ENCODE measurements at places on chromosomes 2 and 18.
A peak's percentile ranks its signal among the peaks of the same experiment; 100 is the strongest.

DNA sequence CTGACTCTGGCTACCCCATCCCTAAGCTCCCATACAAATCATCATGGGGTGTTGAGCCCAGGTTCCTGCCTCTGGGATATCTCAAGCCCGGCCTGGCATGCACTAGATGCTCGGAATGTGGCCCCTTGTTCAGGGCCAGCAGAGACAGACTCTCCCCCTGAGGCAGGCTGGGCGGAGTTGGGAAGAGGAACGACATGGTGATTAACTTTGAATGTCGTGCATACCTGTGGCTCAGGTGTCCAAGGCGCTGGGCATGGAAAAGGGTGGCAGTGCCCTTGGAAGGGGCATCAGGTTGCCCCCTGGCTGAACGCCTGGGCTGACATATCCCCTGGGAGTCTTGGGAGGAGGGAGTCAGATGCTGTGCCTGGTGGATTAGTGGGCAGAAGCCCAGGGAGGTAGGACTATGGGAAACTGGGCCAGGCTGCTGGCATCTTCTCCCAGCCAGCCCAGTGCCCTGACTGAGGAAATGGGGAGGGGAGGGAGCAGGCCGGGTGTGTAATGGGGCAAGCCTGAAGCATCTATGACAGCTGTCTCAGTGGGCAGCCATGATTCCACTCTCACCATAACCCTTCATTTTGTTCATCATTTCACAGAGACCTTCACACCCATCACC is 57.8 kb upstream of the OTOF start:
- no peak for DNase-seq
- no peaks in the 10 kb centered on the region for H3K27me3 ChIP-seq
- H3K27ac ChIP-seq, result no peak overlapping the region
- H3K36me3 ChIP-seq, result no peaks in the 10 kb centered on the region

GRCh38 chr18:7096838-7097237 is 20.8 kb downstream of the LAMA1 start:
- DNase-seq, result no peak
- no peaks in the 10 kb centered on the region for H3K36me3 ChIP-seq
- no peaks in the 10 kb centered on the region for H3K27me3 ChIP-seq
- no peaks in the 10 kb centered on the region for H3K4me1 ChIP-seq
- H3K27ac ChIP-seq, result no peak overlapping the region

- peak within 1 kb of the TSS; percentile 74 for H3K4me3 ChIP-seq
- H3K27me3 ChIP-seq, result peaks cover 18% of the 10 kb centered on the region
Observed at GRCh38 chr2:46296840-46297545, at the start of gene EPAS1. Gene EPAS1 (plus strand): TSS chr2:46297407. CDS start chr2:46297912, 505 bp downstream.

GRCh38 chr18:3526421-3527354 is 76.7 kb downstream of the TGIF1 start:
- no peaks in the 10 kb centered on the region for H3K27me3 ChIP-seq
- DNase-seq, result no peak
- no peaks in the 10 kb centered on the region for H3K36me3 ChIP-seq
- H3K4me1 ChIP-seq, result no peaks in the 10 kb centered on the region
- H3K27ac ChIP-seq, result no peak overlapping the region
- peak overlapping the region; percentile 15 for H3K4me3 ChIP-seq

DNA sequence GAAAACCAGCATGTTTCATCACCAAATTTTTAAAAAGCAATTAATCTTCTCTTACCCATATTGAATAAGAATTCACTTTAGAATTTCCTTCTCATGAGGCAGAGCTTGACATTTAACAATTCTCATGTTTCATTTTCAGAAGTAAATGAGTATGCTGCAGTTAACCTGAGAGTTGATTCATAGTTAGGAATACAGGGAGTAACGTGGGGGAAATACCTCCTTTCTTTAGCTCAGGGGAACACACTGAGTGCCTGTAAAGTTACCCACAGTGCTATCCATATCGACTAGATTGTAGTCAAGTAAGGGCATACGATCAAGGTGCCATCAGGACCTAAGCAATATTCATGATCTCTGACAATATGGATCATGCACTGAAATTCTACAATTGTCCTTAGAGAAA is 38.9 kb upstream of the ATIC start:
- no peaks in the 10 kb centered on the region for H3K4me1 ChIP-seq
- DNase-seq, result no peak
- no peaks in the 10 kb centered on the region for H3K36me3 ChIP-seq

DNA sequence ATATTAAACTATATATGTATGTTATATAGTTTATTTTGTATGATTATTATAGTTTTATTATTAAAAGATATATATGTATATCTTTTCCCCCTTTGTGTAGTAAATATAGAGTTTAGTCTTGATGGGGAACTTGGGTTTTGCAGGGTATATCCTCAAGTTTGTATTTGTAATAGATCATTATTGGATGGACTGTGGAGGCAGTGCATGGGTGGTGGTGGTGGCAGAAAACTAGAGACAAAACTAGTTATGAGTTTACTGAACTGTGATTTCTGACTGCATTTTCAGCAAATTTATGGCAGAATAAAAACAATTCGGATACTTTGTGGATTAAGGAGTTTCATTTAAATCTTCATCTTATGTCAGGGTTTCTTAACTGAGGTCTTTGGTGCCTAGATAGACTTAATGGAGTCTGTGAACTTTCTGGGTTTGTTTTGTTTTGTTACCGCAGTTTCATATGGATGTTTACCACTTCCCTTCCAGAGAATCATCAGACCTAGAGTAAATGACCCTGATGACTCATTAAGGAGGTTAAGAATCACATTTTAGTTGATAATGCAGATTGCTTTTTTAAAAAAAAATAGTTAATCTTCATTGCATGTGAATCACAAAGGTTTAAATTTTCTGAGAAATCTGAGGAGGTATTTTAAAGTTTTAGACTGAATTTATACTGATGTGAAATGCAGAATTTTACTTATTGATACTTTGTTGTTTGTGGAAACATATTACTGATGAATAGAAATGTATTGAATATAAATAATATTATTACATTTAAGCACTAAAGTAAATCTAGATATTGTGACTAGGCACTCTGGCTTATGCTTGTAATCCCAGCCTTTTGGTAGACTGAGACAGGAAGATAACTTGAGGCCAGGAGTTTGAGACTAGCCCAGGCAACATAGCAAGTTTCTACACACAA is 14.5 kb downstream of the EPC2 start:
- DNase-seq, result peak; percentile 41
- H3K27ac ChIP-seq, result peak overlapping the region; percentile 5
- H3K27me3 ChIP-seq, result no peaks in the 10 kb centered on the region
- H3K4me3 ChIP-seq, result no peak overlapping the region
- H3K36me3 ChIP-seq, result no peaks in the 10 kb centered on the region

GRCh38 chr2:110888411-110888810 is 156.0 kb downstream of the ACOXL start:
- H3K36me3 ChIP-seq, result no peaks in the 10 kb centered on the region
- DNase-seq, result no peak
- H3K4me3 ChIP-seq, result no peak overlapping the region
- H3K4me1 ChIP-seq, result no peaks in the 10 kb centered on the region
- H3K27me3 ChIP-seq, result no peaks in the 10 kb centered on the region
- no peak overlapping the region for H3K27ac ChIP-seq

DNA sequence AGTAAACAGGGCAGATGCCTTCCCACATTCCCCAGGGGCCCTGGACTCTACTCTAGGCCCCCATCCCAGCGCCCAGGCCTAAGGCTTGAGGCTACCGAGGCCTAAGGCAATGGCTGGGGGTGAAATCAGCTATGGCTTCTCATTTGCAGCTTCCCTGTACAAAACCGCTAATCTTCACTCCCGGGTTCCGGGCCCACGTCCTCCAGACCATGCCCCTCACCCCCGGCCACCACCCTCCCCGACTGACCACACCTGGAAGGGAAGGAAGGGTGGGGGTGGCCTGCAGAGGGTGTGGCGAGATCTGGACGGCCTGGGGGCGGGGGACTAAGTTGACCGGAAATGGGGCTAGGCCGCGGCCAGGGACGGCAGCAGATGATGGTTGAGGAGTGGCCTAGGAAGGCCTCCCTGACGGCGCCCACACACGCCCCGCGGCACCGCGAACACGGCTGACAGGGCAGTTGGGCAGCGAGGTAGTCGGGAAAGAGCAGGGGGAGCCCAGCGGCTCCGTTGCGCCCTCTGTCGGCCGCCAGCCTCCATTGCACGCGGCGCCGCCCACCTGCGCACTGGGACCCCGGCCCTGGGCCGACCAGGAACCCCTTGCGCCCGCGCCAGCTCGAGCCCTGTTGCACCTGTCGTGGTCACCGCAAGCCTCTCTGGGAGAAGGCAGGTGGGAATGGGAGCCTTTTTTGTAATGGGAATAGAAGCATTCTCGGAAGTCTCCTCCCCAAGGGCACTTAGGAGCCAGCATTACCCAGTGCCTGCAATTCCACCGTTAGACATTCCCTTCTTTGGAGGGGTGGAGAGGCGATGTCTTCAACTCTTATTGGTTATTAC is 117.1 kb upstream of the STPG4 start:
- H3K27me3 ChIP-seq, result no peaks in the 10 kb centered on the region
- DNase-seq, result peak; percentile 57
- H3K36me3 ChIP-seq, result no peaks in the 10 kb centered on the region
- H3K27ac ChIP-seq, result no peak overlapping the region
- H3K4me3 ChIP-seq, result no peak overlapping the region

DNA sequence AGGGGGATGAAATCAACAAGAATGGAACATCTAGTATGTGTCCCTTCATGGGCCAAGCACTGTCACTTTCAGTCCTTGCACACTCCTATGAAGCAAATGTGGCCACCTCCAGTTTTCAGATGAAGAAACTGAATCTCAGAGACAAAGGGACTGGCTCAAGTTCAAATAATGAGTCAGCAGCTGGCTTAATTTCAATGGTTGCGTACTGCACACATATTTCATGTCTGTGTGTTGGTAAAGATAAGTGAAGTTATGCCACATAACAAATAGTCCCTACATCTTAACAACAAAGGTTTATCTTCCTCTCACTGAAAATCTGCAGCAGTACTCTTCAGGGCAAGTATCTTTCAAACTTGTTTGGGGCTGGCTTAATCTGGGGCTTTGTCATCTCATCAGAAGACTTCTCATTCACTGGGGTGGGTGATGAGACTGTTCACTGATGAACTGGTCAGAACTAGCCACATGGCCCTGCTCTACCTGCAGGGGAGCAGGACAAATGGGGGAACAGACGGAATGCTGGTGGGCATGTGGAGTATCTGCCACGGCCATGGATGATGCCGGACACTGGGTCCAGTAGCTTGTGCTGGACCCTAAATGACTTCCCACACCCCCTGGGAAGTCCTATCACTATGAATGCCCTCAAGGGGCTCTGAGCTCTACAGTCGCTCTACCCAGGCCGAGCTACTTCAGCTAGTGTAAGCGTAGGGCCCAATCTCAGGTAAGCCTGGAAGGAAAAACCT is 263.2 kb downstream of the CYP26B1 start:
- no peak overlapping the region for H3K27ac ChIP-seq
- no peaks in the 10 kb centered on the region for H3K4me1 ChIP-seq
- no peaks in the 10 kb centered on the region for H3K27me3 ChIP-seq
- DNase-seq, result no peak
- no peak overlapping the region for H3K4me3 ChIP-seq
- no peaks in the 10 kb centered on the region for H3K36me3 ChIP-seq

GRCh38 chr2:113877711-113878598 is 11.9 kb upstream of the ACTR3 start:
- no peaks in the 10 kb centered on the region for H3K36me3 ChIP-seq
- peak overlapping the region; percentile 73 for H3K27ac ChIP-seq
- H3K4me3 ChIP-seq, result no peak overlapping the region
- H3K27me3 ChIP-seq, result no peaks in the 10 kb centered on the region
- DNase-seq, result no peak
- peaks cover 4% of the 10 kb centered on the region for H3K4me1 ChIP-seq

DNA sequence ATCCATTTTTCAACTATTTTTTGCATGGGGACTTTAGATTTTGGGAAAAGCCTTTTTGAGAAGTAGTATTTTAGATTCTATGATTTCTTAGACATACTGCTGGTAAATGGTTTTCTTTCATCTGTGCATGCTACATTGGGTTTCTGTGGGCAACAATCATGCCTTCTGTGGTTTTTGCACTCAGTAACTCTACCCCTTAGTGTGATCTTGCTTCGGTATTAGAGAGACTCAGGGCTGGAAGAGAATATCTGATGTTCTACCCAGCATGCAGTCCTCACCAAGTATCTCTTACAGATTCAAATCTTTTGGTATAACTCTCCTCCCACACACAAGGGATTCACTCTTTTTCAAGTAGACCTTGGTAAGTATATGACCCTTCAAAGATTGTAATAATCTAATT is 183.0 kb downstream of the PMAIP1 start:
- no peak for DNase-seq
- no peaks in the 10 kb centered on the region for H3K4me1 ChIP-seq
- H3K27me3 ChIP-seq, result no peaks in the 10 kb centered on the region
- no peak overlapping the region for H3K27ac ChIP-seq

DNA sequence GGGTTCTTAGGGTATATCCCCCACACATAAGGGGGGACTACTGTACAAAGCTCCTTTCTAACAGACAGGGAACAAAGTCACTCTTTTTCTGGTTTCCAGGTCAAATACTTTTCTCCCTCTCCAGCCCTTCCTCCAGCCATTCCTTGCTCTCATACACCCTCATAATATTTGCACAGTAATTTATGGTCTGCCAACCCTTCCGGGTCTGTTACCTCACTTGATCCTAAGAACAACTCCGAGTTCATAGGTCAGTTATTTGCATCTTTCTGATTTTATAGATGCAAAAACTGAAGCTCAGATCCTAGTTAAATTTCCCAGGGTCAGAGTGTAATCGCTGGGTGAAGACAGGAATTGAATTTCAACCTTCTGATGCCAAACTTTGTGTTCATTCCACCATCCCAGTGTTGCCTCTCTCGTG is 14.8 kb upstream of the MATN3 start:
- no peaks in the 10 kb centered on the region for H3K27me3 ChIP-seq
- H3K27ac ChIP-seq, result no peak overlapping the region
- peaks cover 36% of the 10 kb centered on the region for H3K36me3 ChIP-seq
- no peak overlapping the region for H3K4me3 ChIP-seq

DNA sequence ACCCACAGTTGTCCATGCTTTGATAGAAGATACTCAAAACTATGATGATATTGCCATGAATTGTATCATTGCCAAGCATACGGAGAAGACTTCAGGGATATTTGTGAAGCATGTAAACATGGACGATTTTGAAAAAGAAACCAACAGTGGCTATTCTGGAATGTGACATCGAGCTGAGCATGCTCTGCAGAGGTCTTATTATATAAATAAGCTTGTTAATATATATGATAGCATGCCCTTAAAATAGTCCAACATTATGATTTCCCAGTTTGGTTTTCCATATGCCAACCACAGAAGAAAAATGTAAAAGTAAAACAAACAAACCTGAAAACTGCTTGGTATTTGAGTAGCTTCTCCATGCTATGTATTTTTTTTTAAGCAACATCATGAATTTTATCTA is 159.1 kb downstream of the LNPK start:
- H3K27ac ChIP-seq, result no peak overlapping the region
- no peaks in the 10 kb centered on the region for H3K27me3 ChIP-seq
- no peaks in the 10 kb centered on the region for H3K4me1 ChIP-seq
- no peaks in the 10 kb centered on the region for H3K36me3 ChIP-seq

GRCh38 chr2:227404585-227405271 is 17.0 kb upstream of the SCYGR1 start:
- DNase-seq, result peak; percentile 32
- no peak overlapping the region for H3K27ac ChIP-seq
- peaks cover 9% of the 10 kb centered on the region for H3K4me1 ChIP-seq

GRCh38 chr18:2823966-2824365 is 22.8 kb upstream of the EMILIN2 start:
- H3K27ac ChIP-seq, result no peak overlapping the region
- DNase-seq, result no peak
- H3K36me3 ChIP-seq, result no peaks in the 10 kb centered on the region
- H3K4me1 ChIP-seq, result no peaks in the 10 kb centered on the region
- H3K4me3 ChIP-seq, result no peak overlapping the region

- no peak for DNase-seq
- no peaks in the 10 kb centered on the region for H3K4me1 ChIP-seq
- no peak overlapping the region for H3K27ac ChIP-seq
- H3K4me3 ChIP-seq, result no peak overlapping the region
- no peaks in the 10 kb centered on the region for H3K27me3 ChIP-seq
Observed at GRCh38 chr2:26630669-26631360, 10.4 kb downstream of the CIB4 start.

Data from naive thymus-derived CD4-positive, alpha-beta T cell (primary cell).